NCI-H187 (cell line): ENCODE measurements at places on chromosomes 11 and 22.

DNA sequence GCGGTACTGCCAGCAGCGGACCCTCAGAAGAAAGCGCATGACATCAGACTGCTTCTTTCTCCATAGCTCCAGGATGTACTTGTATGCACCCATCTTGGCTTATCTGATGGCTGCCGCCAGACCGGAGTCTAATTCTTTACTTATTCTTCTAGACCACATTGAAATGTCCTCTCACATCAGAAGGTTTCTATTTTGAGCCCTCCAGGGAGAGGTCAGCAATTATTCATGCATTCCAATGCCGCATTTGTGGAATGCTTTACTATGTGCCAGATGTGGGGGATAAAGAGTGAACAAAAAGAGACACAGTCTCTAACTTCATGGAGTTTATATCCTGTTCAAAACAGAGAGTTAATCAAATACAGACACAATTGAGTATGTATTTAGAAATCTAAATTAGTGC is 230.1 kb downstream of the MIAT start:
- no peak for DNase-seq

GRCh38 chr11:71538666-71538990 is 803 bp downstream of the KRTAP5-8 start:
- DNase-seq = no peak

DNA sequence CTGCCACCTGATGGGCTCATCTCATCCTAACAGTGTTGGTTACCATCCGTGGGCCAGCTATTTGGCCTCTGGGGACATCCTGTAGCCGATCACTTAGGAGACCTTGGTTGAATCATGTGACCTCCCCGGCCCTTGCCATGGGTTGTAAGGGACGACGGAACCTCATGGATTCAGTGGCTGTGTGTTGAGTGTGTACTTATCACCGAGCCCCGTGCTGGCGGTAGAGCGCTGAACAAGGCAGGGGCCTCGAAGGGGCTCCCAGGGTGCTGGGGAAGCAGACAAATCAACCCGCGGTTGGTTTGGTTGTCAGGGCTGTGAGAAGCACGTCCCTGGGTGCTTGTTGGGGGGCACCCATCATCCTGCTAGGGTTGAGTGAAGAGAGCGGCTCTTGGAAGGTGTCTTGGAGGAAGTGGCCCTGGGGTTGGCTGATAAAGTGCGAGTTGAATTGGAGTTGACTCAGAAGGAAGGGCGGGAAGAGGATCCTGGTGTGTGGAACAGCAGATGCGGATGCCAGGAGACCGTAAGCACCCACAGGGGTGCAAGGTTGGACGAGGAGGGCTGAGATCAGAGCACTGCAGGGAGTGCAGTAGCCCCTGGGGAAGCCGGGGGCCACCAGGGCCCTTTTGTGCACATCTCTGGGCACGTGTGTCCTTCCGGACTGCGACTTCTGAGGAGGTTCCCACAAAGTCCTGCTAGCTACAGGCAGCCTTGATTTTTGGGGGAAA is 53.6 kb downstream of the MPPED1 start:
- DNase-seq = no peak

GRCh38 chr11:31022080-31022479 is 347.5 kb downstream of the DCDC1 start:
- DNase-seq = no peak

DNA sequence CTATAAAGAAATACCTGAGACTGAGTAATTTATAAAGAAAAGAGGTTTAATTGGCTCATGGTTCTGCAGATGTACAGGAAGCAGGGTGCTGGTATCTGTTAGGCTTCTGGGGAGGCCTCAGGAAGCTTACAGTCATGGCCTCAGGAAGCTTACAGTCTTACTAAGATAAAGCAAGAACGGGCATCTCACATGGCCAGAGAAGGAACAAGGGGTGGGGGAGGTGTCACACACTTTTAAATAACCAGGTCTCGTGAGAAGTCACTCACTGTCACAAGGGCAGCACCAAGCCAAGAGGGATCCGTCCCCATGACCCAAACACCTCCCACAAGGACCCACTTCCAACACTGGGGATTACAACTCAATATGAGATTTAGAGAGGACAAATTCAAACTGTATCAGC is 192.8 kb upstream of the B3GAT1 start:
- DNase-seq = no peak

GRCh38 chr11:114610550-114610949 is 15.0 kb upstream of the NXPE4 start:
- DNase-seq = no peak

- no peak for DNase-seq
Observed at GRCh38 chr22:27310966-27311697, 490.4 kb downstream of the MN1 start.
